Endothelial cell (in vitro differentiated cells): ENCODE measurements at places on chromosomes 7 and 10. TPM values are rescaled to one million over a fixed set of nuclear protein-coding genes. Genes with fewer than 3 reads are reported as not detected.

DNA sequence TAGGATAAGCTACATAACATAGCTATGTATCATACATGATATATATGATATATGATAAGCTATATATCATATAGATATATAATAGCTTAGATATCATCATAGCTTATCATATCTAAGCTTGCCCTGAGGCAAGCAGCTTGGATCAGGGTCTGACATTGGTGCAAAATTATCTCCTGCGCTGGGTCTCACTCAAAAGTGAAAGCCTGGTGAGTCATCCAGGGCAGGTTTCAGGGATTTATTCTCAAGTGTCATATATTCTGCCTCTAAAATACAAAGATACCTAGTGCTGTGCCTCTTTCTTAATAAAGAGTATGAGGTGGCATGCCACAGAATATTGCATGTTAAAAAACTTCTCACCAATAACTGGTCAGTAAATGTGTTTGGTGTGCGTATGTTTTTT is 105.9 kb downstream of the CDC14C start:
- DNase-seq = no peak
- H3K27me3 ChIP-seq = no peaks in the 10 kb centered on the region
- no peak overlapping the region for H3K27ac ChIP-seq
- no peaks in the 10 kb centered on the region for H3K36me3 ChIP-seq

DNA sequence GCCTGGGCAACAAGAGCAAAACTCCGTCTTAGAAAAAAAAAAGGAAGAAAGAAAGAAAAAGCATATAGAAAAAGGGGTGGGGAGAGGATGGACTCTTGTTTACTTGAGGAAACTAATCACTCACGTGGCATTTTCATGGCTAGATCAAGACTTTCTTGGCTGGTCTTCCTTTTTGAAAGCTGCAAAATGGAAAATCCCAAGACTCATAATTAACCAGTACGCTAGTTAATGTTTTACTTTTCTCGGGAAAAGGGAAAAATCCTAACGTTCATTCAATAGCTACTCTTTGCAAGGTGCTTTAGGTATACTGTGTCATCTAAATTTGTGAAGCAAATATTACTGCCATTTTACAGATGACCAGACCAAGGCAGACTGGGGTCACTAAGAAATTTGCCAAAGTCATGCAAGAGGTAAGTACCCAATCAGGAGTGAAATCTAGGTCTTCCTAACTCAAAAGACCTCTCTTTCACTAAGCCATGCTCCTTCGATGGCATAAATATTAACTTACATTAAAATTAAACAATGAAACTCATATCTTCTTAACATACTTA is 24.4 kb downstream of the NAPEPLD start:
- H3K4me3 ChIP-seq = no peak overlapping the region
- no peaks in the 10 kb centered on the region for H3K4me1 ChIP-seq
- peaks cover 5% of the 10 kb centered on the region for H3K36me3 ChIP-seq
- no peaks in the 10 kb centered on the region for H3K27me3 ChIP-seq

DNA sequence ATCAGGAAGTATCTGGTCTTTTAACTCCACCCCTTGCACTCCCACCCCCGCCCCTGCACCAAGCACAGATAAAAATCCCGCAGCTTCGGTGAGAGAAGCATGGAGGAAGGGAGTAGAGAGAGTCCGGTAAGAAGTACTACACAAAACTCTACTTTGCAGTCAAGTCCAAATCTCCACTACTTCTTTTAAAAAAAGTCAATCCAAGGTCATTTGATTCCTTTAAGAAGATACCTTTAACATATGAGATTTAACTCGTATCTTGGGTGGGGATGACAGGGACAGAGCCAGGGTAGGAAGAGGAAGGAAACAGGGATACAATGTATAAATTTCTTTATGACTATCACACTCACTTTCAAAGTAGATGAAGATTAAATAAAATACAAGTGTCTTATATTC is 132.1 kb downstream of the NRBF2 start:
- H3K4me1 ChIP-seq = peaks cover 7% of the 10 kb centered on the region
- no peak for DNase-seq
- H3K36me3 ChIP-seq = peaks cover 3% of the 10 kb centered on the region

DNA sequence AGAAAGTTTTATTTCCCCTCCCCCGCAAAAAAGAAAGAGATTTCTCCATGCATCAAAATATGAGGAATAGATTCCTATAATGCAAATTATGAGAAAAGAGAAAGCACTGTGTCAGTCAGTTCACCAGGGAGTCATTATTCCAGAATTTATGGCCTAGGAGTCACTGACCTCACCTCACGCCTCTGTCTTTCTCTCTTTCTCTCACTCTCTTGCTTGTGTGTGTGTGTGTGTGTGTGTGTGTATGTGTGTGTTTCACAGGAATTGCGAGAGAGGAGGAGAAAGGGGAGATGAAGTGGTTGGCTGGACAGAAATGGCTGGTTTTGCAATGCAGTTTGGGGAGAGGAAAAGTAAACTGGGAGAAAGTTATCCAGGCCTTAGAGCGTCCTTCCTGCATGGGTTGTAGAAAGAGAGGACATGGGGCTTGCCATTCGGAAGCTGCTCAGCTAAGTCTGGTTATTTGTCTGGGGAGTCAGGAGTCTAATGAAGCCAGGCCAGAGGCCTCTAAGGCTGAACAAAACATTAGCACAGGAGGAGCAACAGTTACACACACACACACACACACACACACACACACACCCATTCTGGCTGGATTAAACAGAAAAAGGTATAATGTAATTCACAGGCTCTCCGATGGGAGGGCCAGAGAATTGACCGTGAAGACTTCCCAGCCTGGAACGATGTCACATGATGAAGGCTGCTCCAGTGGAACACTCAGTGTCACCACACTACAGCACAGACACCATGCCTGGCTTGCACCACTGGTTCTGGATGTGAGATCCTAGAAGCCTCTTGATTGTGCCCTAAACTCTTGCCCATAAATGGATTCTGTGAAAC is 12.8 kb upstream of the FFAR4 start:
- H3K4me1 ChIP-seq = peaks cover 6% of the 10 kb centered on the region
- no peak overlapping the region for H3K27ac ChIP-seq
- H3K4me3 ChIP-seq = no peak overlapping the region
- no peaks in the 10 kb centered on the region for H3K36me3 ChIP-seq
- peaks cover 1% of the 10 kb centered on the region for H3K27me3 ChIP-seq

GRCh38 chr10:114058297-114058696 is 14.6 kb downstream of the ADRB1 start:
- H3K27ac ChIP-seq = no peak overlapping the region
- no peaks in the 10 kb centered on the region for H3K36me3 ChIP-seq
- H3K4me1 ChIP-seq = no peaks in the 10 kb centered on the region
- no peak for DNase-seq
- no peak overlapping the region for H3K4me3 ChIP-seq
- no peaks in the 10 kb centered on the region for H3K27me3 ChIP-seq

DNA sequence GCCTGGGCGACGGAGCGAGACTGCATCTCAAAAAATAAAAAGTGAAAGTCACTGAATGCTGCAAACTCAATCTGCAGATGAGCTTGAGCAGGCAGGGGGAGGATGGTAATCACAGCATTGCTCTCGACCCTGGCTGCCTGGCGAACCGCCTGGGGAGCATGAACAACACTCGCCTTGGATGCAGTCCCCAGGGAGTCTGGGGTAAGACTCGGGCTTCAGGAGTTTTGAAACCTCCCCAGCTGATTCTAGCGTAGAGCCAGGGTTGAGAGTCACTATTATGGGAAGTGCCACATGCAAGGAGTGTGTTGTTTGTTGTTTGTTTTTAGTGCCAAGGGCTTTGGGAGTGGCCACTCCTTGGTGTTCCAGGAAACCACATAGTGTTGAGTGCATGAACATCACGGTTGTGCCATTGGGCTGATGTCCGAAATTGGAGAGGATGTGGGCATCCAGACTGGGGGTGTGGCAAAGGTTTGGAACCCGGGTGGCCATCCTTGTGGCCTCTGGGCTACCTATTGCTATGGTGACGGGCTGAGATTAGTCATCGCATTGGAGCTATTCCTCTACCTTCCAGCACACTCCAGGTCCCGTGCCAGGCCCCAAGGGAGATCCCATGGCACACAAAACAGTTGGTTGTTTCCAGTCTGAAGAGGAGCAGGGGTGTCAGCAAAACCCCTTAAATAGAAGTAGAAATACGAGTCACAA is 92.6 kb downstream of the RGS10 start:
- peak overlapping the region; percentile 84 for H3K27ac ChIP-seq
- peaks cover 31% of the 10 kb centered on the region for H3K27me3 ChIP-seq
- DNase-seq = no peak
- peak overlapping the region; percentile 67 for H3K4me3 ChIP-seq
- H3K4me1 ChIP-seq = peaks cover 18% of the 10 kb centered on the region
- peaks cover 56% of the 10 kb centered on the region for H3K36me3 ChIP-seq

DNA sequence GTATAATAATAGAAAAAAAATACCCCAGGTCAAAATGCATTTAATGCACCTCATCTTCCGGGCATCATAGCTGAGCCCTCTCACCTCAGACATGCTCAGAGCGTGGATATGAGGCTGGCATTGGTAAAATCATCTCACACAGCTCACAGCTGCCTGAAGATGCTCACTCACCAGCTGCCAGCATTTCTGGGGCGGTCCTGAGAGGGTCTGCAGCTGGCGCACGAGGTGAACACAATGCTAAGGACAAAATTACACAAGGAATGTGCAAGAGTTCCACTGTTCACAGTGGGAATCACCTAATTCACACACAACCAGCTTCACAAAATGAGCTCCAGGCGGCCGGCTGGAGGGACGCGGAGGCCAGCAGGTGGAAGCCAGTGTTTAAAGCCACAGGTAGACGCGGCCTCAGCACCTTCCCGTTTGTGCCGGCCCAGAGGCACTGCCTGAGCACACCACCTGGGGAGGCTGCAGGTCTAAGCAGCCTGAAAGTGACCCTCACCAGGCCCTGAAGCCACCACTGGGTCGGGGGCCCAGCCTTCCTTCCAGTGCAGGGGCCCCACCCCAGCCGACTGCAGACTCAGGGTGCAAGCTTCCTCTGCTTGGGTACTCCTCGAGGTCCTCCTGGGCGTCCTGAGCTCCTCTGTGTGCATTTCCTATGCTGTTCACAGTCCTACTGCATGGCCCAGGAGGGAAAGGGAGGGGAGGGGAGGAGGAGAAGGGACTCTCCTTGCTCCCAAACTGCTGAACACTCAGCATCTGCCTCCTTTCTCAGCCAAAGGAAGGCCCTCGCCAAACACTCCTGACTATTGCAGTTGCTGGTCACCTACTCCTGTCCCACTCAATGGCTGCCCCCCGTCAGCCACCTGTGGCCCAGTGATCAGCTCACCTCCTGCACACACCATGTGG is 61.2 kb upstream of the FAM20C start:
- H3K27me3 ChIP-seq = peaks cover 7% of the 10 kb centered on the region
- H3K4me1 ChIP-seq = no peaks in the 10 kb centered on the region
- no peaks in the 10 kb centered on the region for H3K36me3 ChIP-seq
- no peak overlapping the region for H3K4me3 ChIP-seq
- DNase-seq = no peak

GRCh38 chr10:19385846-19386450 is 337.3 kb downstream of the MALRD1 start:
- no peaks in the 10 kb centered on the region for H3K4me1 ChIP-seq
- H3K27ac ChIP-seq = no peak overlapping the region
- H3K4me3 ChIP-seq = no peak overlapping the region

DNA sequence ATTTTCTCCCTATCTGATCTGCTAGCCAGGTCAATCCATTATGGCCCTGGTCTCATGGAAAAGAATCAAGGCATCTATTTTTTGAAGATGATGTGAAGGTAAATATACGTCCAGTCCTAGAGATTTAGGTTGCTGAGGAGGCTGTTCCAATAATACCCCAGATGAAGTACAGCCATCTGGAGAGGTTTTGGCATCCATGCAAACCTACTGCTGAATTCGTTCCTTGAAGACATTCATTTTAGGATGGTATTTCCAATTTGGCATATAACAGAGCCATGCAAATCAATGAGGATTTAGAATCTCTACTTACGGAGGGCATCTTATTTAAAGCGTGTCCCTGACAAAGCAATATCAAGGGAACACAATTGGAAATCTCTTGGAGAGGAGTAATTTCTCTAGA is 465.5 kb downstream of the KCNMA1 start:
- no peak for DNase-seq
- no peaks in the 10 kb centered on the region for H3K36me3 ChIP-seq
- H3K4me3 ChIP-seq = no peak overlapping the region
- H3K27ac ChIP-seq = no peak overlapping the region
- H3K4me1 ChIP-seq = no peaks in the 10 kb centered on the region
- H3K27me3 ChIP-seq = no peaks in the 10 kb centered on the region

DNA sequence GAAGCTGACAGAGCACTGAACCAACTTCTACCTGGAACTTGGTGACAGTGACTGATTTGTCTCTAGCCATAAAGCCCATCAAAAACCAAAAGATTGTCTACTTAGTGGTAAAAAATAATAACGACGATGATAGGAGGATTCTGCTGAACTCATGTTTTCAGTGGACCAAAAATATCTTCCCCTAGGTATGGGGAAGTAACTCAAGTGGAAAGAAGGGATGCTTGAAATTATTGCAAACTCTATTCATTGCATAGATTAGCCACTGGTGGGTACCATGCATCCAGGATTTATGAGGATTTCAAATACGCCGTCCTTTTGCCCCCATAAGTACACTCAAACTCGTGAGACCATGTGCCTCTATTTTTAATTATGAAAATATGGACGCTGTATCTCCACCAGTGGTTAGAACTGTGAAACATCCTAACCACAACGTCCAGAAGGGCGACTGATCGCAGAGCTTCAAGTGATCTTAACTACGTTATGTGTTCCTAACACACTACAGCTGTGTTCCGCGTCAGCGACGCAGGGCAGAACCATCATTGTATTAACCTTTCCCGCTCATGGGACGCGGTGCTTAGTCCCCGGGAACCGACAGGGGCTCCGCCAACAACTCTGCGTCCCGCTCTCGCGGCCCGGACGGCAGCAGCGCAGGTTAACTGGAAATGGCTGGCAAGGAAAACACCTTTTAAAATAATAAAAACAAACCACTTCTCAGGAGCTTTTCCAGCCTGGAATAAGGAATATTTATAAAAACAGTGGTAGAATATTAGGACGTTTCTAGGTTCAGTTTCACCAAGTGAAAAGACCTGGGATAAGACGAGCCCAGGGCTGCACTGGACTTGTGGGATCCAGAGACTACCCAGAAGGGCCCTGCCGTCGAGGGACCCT is 776 bp downstream of the PEX1 start:
- peak overlapping the region; percentile 44 for H3K27ac ChIP-seq
- H3K36me3 ChIP-seq = peaks cover 18% of the 10 kb centered on the region
- peak; percentile 66 for DNase-seq
- H3K4me3 ChIP-seq = peak overlapping the region; percentile 93
- H3K4me1 ChIP-seq = peaks cover 18% of the 10 kb centered on the region
- peaks cover 4% of the 10 kb centered on the region for H3K27me3 ChIP-seq

- no peaks in the 10 kb centered on the region for H3K27me3 ChIP-seq
- no peak overlapping the region for H3K4me3 ChIP-seq
- no peak overlapping the region for H3K27ac ChIP-seq
Measured at GRCh38 chr7:108589874-108590273, 20.2 kb downstream of the DNAJB9 start.

- H3K27ac ChIP-seq = no peak overlapping the region
- H3K36me3 ChIP-seq = no peaks in the 10 kb centered on the region
- H3K4me1 ChIP-seq = peaks cover 11% of the 10 kb centered on the region
- no peak for DNase-seq
- peaks cover 3% of the 10 kb centered on the region for H3K27me3 ChIP-seq
Measured at GRCh38 chr7:36062154-36062815, 90.8 kb upstream of the EEPD1 start.

GRCh38 chr7:83105948-83106347 is 56.7 kb downstream of the PCLO start:
- no peaks in the 10 kb centered on the region for H3K36me3 ChIP-seq
- DNase-seq = no peak
- H3K27ac ChIP-seq = no peak overlapping the region
- H3K27me3 ChIP-seq = no peaks in the 10 kb centered on the region
- no peaks in the 10 kb centered on the region for H3K4me1 ChIP-seq
- H3K4me3 ChIP-seq = no peak overlapping the region

GRCh38 chr7:99594948-99595745 is 2.9 kb upstream of the TMEM225B start:
- no peak for DNase-seq
- H3K4me3 ChIP-seq = no peak overlapping the region
- H3K27ac ChIP-seq = no peak overlapping the region
- H3K36me3 ChIP-seq = no peaks in the 10 kb centered on the region

SFTPA1 gene
- not detected for total RNA-seq
